Stimulated activated CD8-positive, alpha-beta memory T cell treated with anti-CD3 and anti-CD28 coated beads, Interleukin-7, amount 100 ng/mL, for 48 hours (primary cell): ENCODE measurements at places on chromosomes 7 and 10.

DNA sequence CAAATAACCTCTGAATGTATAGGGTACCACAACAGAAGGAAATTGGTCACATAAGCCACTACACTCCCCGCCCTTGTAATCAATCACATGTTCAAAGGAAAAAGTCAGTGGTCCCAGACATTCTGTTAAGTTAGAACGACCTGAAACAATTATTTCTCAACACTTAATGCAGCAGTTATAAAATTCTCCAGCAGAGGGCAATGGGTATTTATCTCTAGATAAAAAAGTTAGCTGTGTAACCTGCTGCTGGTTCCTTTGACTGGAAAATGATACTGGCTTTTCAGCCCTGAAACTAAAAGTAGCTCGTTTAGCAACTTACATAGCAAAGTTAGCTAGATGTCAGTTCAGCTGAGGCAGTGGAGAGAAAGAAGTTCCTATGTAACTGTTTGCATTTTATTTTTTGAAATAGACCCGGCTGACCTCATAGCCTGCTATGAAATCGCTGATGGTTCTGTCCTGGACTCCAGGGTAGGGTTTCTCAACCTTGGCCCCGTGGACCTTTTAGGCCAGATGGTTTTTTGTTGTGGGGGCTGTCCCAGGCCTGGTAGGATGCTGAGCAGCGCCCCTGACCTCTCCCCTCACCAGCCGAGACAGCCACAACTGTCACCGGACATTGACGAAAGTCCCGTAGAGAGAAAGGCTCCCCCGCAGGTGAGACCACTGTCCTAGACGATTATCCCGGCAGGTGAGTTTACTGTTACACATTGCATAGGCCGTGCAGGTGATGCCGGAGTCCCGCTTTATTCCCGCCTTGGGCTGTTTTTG is 40.2 kb upstream of the PROSER2 start:
- no peak for DNase-seq

DNA sequence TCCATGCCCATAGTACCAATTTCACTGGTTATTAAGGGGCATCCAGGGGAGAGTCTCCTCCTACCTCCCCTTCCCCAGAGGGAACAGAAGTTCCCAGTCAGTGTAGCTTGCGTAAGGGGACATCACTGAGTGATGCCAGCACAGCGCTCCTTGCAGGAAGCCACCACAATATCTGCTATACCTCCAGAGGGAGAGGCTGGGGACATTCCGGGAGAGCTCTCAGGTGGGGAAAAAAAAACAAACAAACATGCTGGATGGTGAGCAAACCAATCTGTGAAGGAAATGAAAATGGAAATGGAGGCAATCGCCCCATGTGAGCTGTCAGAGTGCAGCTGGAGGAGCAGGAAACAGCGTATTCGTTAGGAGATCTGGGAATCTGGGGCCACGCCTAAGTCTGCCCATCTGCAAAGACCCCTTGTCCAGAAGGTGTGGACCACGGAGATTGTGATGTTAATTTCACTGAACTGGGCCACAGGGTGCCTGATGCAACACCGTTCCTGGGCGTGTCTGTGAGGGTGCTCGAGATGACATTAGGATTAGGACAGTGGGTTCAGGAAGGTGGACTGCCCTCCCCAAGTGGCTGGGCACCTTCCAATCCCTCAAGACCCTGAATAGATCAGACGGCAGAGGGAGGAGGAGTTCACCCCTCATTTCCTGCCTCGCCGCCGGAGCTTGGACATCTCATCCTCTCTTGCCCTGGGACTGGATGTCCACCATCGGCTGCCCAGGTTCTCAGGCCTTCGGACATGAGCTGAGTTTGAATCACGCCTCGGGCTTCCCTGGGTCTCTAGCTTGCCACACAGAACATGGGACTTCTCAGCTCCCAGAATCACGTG is 30.5 kb downstream of the GNA12 start:
- DNase-seq: no peak

DNA sequence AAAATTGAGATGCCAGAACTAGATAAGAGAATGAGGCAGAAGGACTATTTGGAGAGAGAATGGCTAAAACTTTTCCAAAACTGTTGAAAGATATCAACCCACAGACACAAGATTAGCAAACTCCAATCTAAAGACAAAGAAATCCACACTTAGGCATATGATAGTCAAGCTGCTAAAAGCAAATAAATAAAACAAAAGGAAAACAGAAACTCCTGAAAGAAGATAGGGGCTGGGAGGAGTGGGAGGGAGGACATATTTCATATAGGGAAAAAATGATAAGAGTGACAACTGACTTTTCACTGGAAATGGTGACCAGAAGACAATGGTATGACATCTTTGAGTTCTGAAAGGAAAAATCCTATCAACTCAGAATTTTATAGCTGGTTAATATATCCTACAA is 105.4 kb upstream of the ADO start:
- no peak for DNase-seq

DNA sequence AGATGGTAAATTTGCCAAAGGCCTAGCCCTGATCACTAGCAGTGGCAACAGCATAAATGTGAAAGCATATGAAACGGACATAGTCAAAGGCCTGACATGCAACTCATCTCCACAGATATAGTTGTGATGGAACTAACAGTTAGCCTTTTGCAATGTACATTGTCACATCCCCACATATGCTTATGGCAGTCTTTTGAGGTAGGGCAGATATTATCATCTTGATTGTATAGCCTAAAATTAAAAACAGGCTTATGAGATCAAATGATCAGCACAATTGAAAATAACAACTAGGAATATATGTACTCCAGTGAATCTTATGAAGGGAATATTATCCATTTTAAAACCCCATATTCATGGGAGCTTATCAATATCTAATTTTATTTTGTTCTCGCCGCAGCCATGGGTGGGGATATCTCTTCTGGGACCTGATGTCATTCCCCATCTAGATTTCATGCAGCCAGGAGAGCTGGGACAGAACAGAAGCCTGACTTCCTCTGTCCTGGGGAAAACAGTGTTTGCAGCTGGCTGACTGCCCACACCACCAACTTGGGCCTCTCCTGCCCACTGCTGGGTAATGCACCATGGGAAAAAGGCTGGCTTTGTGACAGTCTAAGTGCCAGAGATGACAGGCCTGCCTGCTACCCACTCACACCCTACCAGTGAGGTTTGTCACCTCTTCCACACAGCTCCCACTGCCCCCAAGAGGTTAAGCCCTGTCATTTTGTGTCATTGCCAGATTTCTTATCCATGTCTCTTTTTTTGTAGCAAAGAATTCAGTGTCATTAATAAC is 180.2 kb upstream of the FZD1 start:
- DNase-seq: peak; percentile 1

GRCh38 chr7:30308389-30308788 is 24.0 kb downstream of the ZNRF2 start:
- no peak for DNase-seq

DNA sequence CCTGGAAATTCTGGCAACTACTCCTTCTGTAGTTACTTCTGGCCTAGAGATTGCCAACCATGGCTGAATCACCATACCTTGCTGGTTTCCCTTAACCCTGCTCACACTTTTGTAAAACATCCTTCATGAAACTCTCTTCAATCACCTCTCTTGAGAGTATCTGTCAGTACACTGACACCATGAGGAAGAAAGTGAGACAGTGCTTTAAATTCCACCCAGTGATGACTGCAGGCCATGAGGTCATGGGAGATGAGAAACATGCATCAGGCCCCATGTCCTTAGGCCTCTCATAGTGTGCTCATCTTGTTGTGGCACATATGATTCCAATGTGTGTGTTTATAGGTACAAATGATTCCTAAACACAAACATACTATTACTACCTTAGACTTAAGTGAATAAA is 24.6 kb upstream of the NAMPT start:
- no peak for DNase-seq

- DNase-seq: no peak
These were observed 9.6 kb upstream of the ZNF487 start for GRCh38 chr10:43427166-43427825.

- DNase-seq: no peak
These were observed 72.4 kb downstream of the DNAJB6 start for GRCh38 chr7:157409149-157409752.

DNA sequence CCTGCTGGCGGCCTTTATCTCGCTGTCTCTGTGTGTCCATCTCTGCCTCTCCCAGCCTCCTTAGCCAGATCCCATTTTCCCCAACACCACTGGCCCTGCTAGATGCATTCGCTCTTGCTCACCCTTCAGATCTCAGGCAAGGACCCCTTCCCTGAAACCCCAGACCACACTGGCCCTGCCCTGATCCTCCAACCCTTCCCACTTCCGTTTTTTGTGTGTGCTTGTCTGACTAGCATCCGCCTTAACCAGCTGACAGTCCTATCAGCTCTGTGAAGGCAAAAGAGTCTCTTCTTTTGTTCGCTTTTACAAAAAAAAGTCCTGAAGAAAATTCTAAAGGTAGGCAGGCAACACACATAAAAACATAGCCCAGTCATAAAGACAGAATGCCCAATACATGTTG is 28.7 kb downstream of the CHST15 start:
- no peak for DNase-seq

GRCh38 chr7:78780560-78780959 is 672.9 kb downstream of the MAGI2 start:
- no peak for DNase-seq

GRCh38 chr10:101380353-101381017 is 26.5 kb downstream of the BTRC start:
- no peak for DNase-seq

DNA sequence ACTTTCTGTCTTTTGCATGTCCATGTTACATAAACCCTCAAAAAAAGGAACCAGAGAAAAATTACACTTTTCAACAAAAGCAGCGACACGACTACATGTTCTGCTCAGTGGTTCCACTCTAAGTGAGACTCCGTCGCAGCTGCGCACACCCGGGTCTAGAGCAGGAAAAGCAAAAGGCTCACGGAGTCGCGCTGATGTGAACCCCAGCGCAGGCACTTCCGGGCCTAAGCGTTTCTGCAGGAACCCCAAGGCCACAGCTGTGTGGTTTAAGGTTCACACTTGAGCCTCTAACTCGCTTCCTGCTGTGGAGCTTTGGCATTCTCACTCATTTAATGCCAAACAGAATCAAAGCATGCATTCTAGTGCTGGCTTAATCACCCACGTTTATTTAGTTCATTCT is 240.3 kb downstream of the DNAJB6 start:
- DNase-seq: no peak

DNA sequence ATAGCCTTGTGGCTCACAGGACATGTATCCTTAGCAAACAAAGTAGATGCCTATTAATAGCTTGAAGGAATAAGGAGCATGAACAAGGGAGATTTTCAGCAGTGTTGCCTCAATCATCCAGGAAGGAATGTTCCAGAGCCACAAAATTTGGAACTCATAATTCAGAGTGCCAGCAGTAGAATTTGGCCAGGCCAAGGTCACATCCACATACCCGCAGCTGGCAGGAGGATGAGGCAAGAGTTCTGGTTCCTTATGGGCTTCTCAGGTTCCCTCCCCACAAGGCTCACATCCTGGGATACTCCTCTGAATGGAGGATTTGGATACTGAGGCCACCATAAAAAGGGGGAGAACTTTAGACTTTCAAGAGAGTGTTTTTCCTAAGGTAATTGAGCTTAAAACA is 45.8 kb downstream of the SUFU start:
- DNase-seq: no peak

DNA sequence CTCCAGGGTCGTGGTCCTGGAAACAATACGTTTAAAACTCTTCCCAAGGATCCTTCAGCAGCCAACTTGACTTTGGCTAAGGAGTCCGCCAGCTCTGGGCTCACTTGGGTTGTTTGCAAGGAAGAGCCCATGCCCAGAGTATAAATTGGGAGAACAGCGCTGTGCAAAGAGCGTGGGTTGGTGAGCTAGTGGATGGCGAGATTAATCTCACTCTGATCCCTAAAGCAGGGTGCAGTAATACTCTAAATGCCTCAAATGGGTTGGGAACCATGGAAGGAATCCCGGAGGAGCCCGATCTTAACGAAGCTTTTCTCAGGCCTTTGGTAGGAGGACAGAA is 495 bp upstream of the SDHAF3 start:
- DNase-seq: no peak

DNA sequence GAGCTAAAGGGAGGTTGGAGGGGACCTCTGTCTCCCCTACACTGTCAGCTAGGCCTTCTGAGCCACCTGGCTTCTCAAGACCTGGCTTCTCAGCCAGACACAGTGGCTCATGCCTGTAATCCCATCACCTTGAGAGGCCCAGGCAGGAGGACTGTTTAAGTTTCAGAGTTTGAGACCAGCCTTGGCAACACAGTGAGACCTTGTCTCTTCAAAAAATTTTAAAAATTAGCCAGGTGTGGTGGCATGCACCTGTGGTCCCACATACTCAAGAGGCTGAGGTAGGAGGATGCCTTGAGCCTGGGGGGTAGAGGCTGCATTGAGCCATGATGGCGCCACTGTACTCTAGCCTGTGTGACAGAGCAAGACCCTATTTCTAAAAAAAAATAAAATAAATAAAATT is 33.1 kb downstream of the PIP4K2A start:
- DNase-seq: no peak

DNA sequence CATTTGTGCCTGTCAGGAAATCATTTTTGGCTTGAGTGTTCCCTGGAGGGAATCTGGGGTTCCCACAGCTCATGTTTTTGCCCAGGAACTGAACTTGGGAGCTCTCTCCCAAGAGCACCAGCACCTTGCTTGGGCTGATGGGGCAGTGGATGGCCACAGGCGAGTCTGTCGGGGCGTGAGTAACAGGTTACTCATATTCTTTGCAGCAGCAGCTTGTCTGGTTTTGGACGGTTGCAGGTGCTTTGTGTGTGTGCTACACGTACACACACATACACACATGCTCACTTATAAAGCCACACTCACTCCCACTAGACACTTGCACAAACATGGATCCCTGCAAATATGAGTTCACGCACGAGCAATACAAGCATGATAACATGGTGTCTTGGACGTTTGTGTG is 2.9 kb upstream of the PALD1 start:
- no peak for DNase-seq

- no peak for DNase-seq
These were observed 28.2 kb upstream of the ASAH2 start for GRCh38 chr10:50279489-50279888.

DNA sequence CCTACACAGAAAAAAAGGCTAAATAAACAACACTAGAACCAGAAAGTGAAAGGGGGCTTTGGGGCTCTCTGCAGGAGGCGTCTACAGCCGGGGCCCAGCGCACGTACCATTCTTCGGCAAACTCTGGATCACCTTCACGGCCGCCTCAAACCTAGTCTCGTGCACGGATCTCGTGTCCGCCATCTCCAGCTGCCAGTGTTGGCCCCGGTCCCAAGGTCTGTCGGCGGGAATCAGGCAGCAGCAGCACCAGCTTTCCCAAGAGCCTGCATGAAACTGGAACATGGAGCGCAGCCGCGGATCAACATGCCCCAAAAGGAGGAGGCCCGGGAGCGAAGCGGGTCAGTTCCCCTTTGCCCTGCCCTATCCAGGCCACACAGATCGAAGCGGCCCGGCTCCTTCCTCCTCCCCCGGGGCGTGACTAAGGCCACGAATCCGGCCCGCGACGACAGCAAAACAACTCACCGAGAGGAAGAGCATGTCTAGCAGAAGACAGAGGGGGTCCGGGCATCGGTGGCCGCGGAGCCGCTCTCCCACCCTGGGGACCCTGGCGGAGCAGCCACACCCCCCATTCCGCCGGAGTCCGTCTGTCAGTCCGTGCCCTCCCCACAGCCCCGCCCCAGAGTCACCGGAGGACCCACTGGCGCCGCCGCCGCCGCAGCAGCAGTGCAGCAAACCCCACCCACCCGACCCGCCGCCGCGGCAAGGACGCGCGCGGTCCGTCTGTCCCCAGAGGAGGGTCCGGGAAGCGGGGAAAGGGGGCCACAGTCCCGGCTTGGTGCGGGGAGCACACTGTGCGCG is at the start of gene ACBD5:
Gene ACBD5 (minus strand): TSS at position 586 of the 798 bp plus-strand sequence. CDS start 109 bp downstream, at position 477.
- no peak for DNase-seq
